G401 (cell line): ENCODE measurements at places on chromosomes 7 and 10.
A peak's percentile ranks its signal among the peaks of the same experiment; 100 is the strongest.

DNA sequence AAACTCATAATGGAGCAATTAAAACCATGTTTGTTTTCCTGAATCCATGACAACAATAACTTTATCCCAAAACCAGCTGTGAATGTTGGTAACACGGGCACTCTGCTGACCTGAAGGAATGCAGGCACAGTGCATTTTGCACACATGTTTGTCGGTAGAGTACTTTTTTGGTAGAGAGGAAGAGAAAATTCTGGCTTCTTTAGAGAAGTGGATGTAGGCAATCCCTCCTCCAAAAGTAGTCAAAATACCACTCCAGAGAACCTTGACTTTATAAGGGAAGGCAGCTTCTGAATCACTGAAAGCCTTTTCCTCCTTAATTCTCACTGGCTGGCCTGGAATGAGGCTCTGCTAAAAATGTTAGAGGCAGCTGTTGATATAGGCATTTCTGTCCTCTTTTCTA, 15.8 kb upstream of the ACTA2 start:
- DNase-seq, result no peak

DNA sequence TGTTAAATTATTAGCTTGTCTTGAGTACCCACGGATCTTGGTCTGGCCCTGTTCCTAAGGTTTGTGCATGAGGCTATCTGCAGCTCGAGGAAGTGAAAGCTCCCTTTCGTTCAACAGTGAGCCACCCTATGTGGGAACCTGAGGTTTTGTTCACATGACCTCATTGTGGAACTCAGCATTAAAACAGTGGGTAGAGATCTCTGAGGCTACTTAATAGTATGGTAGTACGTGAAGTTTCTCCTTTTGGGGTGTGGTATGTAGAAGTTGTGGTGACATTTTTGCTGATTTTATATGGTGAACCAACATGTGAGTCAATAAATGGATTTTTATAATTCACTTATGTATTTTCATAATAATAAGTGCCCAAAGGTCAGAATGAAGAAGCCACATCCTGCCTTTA, 252.7 kb upstream of the FERD3L start:
- DNase-seq, result no peak

GRCh38 chr10:125023255-125023654, 81.3 kb downstream of the ZRANB1 start:
- DNase-seq, result peak; percentile 56

DNA sequence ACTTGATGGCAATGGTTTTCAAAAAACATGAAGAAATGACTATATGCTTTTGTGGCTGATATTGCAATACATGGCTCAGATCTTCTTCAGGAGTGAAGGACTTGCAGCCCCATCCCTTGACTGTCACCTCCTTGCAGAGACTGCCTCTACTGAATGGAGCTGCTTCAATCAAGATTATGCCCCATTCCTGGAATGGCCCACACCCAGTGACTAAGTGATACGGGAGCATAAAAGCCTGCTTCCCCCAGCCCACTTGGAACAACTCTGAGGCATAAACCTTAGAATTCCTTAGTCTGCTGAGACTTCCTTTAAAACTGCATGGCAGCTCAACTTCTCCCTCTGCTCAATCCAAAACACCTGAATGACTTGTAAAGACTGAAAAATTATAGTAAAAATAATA, 957.1 kb downstream of the SORCS3 start:
- DNase-seq, result no peak

DNA sequence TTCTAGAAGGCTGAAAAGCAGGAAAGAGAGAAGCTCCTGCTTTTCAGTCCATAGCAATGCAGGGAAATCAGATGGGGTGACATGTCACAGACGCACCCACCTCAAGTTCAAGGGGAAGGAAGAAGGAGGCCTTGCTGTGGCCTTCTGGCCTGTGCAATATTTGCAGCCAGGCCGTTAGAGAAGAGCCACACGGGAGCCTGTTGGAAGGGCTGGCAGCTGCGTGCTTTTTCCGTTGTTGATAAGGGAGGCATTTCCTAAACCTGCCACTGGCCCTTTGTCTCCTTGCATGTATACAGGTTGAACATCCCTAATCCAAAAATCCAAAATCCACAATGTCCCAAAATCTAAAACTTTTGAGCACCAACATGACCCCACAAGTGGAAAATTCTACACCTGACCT, 492.5 kb upstream of the ZMIZ1 start:
- no peak for DNase-seq

GRCh38 chr7:126803990-126804389, 448.8 kb downstream of the GRM8 start:
- no peak for DNase-seq
